ENCODE measurements at places on chromosomes 6 and 20.
A peak's percentile ranks its signal among the peaks of the same experiment; 100 is the strongest.

DNA sequence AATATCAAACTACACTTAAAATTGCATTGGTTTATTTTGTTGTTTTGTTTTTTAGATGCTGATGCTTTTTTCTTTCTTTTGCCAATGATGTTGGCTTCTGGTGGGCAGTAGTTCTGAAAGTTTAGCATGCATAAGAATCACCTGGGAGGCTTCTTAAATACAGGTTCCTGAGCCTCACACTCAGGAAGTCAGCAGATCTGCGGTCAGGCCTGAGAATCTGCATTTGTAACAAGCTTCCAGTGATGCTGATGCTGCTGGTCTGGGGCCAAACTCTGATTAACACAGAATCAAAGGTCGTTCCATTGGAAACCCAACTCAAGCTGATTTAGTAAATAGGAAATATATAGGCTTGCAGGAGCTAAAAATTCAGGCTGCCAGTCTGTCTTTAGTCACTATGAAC is 412.9 kb upstream of the SPTLC3 start:
- no peak for DNase-seq

DNA sequence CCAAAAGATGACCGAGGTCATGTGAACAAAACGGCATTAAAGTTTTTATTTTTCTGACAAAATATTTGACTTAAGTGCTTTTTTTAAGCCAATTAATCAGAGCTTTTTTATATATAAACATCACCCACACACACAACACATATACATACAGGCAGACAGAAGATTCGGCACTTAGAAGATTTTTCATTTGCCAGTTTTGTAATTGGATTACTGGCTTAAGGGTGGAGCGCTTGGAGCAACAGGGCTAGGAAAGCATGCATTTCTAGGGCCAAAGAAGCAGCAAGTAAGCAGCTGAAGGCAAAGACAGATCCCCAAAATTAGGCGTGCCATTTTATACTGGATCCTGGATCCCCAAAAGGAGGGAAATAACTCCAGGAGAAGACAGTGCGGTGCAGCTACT is 30.3 kb downstream of the SAMD5 start:
- DNase-seq = no peak

DNA sequence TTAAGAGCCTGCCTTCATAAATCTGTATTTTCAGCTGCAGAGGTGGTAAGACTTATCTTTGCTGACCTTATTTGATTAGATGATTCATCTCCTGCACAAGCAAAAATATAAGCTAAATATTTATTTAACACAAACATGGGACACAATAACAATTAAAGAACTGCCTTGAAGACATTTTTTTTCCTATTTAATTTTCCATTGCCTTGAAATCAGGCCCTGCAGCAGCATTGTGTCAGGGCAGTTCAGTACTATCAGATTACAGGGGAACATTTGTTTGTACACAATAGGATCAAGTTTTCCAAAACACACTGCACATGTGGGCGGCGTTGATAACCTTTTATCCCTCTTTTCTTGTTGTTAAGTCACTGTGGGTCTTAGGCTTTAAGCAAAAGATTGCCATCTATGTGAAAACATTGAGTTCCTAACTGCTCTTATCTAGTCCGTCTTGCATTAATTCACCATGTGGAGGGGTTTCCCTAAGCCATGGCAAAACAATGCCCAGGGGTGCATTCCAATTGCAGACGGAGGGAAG is 7.4 kb downstream of the ADGRF5 start:
- DNase-seq = no peak

DNA sequence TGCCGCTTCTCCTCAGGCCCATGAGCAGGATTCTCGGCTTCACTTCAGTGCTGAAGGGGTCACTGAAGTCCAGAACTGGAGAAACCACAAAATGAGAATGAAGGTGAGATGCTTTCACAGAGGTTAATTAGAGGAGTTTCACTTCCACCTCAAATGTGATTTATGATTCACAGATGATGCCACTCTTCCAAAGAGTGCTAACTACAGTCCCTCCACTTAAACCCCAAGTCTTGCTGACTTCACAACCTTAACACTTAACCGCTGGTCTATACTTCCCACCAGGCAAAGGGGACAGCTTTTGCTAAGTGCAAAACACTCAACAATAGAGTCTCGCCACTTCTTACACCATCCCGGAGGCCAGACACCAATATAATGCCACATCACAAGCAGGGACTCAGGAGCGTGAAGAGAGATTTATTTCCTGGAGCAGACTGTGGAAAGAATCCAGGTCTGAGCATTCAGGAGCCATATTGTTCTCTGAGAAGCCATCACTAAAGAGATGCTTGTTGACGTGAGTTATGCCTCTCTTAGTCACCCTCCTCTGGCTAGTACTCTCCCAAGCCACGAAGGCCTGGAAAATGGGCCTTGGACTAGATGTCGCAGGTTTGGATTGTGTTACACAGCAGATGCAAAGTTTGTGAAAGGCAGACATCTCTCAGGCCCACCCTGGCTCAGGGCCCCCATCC is 24.4 kb downstream of the RRAGD start:
- no peak for DNase-seq

GRCh38 chr6:116572162-116572561 is 858 bp downstream of the RWDD1 start:
- no peak for DNase-seq

DNA sequence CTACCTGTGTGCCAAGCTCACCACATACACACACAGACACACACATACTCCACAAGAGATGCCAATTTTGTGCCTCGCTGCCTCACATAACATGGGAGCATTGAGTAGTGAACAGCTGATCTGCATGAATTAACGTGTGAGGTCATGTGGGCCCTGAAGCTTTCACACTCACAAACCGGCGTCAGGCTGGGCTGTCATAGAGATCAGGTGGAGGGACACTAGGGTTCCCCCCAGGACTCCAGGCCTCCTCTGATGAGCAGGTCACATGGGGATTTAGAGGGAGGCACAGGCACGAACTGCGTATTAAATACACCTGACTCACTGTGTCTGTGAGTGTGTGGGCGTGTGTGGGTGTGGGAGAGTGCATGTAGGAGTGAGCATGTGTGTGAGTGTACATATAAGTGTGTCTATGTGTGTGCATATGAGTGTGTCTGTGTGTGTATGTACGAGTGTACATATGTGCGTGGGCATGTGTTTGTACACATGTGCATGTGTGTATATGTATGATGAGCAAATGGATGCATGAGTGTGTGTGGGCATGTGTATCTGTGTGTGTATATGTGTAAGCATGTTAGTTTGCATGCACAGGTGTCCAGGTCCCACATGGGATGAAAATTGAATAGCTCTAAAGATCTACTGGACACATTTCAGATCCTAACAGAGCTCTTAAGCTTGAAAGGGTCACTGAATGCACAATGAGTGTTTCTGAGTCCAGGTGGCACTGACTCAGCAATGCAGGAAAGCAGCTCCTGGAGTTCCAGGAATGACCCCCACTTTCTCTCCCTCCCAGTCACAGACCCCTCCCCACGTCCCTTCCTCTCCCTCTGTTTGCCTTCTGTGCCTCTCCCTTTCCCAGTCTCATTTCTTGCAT is 336.6 kb downstream of the PREX1 start:
- DNase-seq = no peak

GRCh38 chr6:15464211-15464725 is 198.6 kb downstream of the DTNBP1 start:
- DNase-seq = peak; percentile 36

DNA sequence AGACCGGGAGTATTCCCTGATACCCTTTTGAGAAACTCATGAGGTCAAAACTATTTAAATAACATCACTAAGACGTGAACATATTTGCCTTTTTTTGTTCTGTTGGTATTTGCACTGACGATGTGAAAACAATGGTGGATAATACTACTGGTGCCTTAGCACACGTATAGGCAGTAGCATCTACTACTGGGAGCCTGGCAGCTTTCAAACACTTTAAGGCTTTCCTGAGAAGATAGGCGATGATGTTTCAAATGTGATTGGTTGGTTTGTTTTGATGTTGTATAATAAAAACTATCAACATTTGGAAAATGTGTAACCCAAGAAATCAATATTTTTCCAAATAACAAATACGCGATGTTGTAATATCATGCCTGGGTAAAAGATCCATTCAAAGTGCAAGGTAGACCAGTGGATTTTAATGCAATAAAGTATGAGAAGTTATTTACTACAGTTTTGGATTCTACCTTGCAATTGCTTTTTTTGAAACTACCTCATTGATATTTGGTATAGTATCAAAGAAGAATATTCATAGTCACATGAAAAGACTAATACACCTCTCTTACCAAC is 166.2 kb downstream of the FRK start:
- DNase-seq = no peak

GRCh38 chr6:117542493-117542892 is 59.8 kb downstream of the GOPC start:
- no peak for DNase-seq

DNA sequence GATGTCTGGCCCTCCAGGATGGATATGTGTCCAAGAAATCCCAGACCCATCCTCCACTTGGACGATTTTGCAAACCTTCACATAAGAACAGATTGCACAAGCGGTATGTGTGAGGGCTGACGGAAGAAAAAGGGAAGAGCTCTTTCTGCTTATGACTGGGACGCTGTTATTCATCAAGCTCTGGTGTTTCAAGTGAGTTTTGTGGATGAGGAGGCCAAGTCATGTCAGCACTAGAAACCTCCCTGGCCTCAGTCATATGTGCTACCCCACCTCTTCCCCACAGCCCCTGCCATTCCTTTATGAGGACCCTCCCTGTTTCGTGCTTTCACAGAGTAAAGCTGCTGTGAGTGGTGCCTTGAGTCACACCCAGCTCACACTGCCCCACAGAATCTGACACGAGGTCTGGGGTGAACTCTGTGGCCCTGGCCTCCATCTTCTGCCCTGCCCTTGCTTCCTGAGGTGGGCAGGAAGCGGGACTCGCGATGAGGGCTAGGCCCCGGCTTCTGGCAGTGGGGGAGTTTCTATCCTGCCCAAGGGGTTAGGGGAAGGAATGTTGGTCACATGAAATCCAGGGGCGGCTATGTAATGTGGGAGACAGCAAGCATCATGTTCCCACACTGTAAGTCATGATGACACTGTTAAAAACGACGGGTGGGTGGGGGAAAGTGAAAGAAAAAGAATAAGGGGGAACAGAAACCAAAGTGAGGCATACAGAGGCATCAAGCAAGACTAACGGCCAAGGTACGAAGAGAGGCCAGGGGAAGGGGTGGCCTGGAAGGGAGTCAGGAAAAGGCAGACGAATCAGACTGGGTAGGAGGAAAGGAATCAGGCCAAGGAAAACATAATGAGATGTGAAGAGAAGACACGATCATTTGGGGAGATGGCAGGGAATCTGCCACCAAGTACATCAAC is 78.1 kb downstream of the PRDM1 start:
- peak; percentile 58 for DNase-seq

DNA sequence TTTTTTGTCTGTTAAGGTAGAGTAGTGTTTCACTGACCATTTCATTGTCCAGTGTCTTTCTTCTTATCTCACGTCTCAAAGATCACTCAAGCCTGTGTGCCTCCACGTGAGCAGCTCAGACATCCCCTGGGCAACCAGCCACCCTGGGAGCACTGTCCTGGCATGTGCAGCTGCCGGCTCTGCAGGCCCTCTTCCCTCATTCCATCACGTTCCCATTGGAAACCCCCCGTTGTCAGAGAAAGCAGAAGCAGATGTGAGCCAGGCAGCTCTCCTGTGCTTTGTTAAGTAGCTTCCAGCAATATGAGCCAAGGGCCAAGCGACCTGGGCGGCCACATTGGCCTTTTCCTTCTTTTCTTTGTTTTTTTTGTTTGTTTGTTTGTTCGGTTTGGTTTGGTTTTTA is 233.2 kb upstream of the SYNDIG1 start:
- DNase-seq = no peak

DNA sequence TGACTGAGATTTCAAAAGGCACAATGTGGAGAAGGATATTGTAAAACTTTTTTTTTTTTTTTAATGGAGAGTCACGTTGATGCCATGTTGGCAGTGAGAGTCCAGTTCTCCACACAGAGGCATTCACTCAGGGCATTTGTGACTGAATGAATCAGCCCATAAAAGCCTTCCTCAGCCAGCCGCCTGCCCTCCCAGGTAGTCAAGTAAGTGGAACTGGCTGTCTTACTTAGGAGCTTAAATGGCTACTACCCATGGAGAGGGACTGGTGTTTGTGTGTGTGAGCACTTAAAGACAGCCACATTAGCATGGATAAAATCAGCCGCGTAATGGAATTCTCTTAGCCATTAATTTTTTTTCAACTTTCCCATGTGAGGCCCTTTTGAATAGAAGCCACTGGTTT is 12.6 kb downstream of the AAR2 start:
- no peak for DNase-seq

- no peak for DNase-seq
These were observed 18.1 kb upstream of the NOX3 start for GRCh38 chr6:155473741-155474140.

- no peak for DNase-seq
These were observed 17.8 kb downstream of the LRFN2 start for GRCh38 chr6:40569162-40569910.

DNA sequence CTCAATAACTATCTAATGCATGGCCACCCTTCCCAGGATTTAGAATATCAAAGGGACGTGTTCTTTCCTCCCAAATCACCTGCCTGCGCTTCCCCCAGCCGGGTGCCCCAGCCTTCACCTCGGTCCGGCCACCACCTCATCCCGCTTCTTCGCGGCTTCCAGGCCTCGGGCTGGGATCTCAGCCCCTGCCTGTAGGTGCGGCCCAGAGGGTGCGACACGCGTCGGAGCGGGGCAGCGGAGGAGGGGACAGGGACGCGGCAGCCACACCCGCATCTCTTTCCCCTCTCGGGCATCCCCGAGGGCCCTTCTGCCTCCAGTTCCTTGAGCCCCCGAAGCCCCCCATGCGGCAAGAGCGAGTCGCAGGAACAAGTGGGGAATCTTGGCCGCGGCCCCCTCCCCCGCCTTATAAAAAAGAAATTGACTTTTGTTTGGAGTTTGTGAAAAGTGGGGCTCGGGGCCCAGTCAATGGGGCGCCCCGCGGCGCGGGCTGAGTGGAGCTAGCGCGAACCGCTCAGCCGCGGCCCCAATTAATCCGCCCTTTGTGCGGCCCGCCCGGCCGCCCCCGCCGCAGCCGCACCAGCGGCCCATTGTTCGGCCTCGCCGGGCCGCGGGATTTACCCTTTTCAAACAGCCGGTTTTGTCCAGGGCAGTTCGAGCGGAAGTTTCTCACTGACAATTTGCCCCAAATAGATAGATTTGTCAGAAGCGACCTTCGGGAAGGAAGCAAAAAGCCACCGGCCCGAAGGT is 8.4 kb upstream of the NR2E1 start:
- no peak for DNase-seq

GRCh38 chr20:37413023-37413334 is 67.0 kb downstream of the SRC start:
- DNase-seq = no peak

GRCh38 chr20:38986663-38987062 is 24.5 kb downstream of the DHX35 start:
- no peak for DNase-seq

DNA sequence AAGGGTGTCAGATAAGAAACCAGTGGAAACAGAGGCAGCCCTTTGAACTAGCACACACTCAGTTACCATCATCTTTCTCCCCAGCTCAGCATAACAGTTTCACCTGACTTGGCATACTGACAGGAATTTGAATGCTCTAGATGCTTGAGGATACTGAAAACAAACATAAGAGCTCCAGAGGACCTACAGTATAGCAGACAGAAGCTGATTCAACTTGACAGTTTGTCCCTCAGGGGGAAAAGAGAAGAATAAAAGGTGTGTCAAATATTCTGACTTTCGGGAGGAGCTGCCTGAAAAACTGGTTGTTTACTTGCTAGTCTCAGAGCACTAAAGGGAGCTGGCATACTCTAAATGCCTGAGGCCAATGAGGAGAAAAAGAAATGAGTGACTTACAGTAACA is 35.1 kb downstream of the EYS start:
- no peak for DNase-seq

Data from activated T-helper 9 cell treated with anti-CD3 and anti-CD28 coated beads, Interleukin-2, amount 50 U/mL, for 16 hours (primary cell).